CD8-positive, alpha-beta T cell (primary cell): ENCODE measurements at places on chromosomes 16 and 17. TPM values are rescaled to one million over a fixed set of nuclear protein-coding genes. Genes with fewer than 3 reads are reported as not detected.

- no peak for DNase-seq
Observed at GRCh38 chr16:20016234-20016633, 57.5 kb downstream of the GPR139 start.

DNA sequence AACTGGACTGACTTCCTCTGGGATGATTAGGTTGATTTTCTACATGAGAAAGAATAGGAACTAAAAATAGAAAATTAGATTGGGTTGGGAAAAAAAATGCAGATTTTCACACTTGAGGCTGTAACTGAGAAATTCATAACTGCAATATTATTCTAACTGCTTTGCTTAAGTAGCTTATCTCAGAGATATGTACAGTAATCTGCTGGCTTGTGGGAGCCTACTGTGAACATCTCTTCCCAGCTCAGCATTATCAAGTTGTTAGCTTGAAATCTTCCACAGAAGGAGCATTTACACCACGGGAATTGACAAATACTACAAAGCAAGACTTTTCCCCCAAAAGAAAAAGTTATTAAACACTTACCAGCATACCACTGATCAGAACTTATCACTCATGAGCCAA lies 58.9 kb downstream of the CNTNAP4 start:
- no peak for DNase-seq

CIAPIN1 gene
- 28.6 TPM for total RNA-seq

PRAC1 gene
- total RNA-seq, result not detected

CEP95 gene
- total RNA-seq, result 248 TPM

- no peak for DNase-seq
Observed at GRCh38 chr16:13099822-13100221, 198.4 kb downstream of the SHISA9 start.

DNA sequence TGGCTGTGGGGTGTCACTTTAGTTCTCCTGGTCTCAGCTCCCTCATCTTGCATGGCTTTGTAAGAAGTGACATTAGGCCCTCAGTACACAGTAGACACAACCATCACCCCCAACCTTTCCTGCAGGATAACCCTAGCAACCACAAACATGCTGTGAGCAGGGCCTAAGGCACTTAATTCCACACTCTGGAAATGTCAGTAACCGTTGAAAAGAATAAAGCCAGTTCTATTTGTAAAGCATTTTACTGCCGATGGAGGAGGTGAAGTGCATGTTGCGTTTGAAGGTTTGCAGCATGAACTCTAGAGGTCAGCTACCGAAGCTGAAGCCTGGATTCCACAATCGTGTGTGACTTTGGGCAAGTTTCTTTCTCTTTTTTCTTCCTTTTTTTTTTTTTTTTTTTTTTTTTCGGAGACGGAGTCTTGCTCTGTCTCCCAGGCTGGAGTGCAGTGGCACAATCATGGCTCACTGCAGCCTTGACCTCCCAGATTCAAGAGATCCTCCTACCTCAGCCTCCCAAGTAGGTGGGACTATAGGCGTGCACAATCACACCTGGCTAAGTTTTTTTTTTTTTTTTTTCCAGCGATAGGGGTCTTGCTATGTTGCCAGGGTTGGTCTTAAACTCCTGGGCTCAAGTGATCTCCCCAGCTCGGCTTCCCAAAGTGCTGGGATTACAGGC lies 26.1 kb upstream of the TOB1 start:
- DNase-seq, result no peak

DNA sequence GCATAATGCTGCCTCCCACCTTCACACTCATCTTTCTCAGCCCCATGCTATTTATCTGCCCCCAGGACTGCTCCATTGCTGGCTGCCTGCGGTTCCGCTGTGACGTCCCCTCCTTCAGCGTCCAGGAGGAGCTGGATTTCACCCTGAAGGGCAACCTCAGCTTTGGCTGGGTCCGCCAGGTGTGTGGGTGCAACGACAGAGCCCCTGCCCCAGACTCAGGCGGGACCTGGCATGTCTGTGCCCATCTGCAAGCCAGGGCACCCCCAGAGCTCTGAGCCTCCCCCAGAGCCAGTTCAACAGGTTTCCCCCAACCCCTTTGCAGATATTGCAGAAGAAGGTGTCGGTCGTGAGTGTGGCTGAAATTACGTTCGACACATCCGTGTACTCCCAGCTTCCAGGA lies 12.9 kb upstream of the ITGAD start:
- DNase-seq, result no peak

DNA sequence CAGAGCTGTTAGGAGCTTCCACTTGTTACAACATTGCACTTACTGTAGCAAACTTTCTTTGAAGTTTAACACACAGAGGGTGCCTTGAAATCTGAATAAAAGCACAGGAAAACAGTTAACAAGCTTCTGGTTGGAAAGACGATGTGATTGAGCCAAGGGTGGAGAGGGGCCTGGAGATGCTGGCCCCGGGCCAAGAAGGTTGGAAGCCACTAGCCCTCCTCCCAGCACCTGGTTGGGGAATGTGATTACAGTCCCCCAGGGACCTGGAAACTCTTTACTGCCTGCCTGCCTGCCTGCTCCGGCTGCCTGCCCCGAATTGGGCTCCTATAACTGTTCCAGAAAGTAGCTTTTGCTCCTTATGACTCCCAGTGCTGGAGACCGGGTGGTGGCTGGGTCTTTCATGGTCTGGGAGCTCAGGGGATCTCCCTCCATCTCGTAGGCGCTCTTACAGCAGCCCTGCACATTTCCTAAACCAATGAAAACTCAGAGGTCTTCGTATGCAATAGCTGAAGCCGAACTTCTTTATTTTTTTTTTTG lies 48.0 kb upstream of the ZFHX3 start:
- DNase-seq, result no peak

- no peak for DNase-seq
Observed at GRCh38 chr17:11005940-11006339, 168.1 kb upstream of the PIRT start.

NECAB2 gene
- total RNA-seq, result not detected

DNA sequence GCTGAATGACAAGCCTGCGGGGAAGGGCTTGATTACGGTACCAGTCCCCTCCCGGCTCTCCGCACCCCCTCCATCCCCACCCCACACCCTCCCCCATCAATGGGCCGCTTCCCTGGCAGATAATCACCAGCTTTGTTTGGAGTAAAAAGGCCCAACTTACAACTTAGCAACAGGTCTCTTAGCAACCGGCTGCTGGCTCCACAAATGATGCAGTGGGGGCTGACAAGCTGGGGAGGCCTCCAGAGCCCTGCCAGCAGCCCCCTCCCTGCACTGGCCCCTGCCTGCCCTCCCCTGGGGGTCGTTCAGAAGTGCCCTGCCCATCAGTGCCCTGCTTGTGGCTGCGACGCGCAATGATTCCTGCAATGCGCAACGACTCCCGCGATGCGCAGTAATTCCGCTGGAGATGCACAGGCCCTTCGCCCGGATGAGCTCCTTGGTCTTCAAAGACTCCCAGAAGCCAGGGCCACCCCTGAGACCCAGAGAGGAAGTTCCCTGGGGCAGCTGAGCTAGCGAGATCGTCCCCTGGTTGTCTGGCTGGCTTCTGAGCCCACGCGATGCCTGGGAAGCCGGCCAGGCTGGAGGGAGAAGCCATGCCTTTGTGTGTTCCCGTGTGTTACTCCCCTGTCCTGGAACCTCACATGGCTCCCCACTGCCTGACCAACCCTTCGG lies 23.3 kb downstream of the CPNE2 start:
- no peak for DNase-seq

GRCh38 chr16:86597126-86597879 lies 19.0 kb downstream of the FOXL1 start:
- no peak for DNase-seq

DNA sequence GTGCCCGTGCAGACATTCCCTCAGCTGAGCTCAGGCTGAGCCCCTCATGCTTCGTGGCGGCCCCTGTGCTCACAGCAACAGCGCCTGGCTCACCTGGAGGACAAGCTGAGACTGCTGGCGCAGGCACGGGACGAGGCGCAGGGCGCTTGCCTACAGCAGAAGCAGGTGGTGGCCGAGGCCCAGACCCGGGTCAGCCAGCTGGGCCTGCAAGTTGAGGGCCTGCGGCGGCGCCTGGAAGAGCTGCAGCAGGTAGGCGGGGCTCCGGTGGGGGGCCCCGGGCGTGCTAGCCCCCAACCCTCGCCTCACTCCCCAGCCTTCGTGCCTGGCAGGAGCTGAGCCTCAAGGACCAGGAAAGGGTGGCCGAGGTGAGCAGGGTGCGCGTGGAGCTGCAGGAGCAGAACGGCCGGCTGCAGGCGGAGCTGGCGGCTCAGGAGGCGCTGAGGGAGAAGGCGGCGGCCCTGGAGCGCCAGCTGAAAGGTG lies 1.4 kb upstream of the RAC3 start:
- no peak for DNase-seq

GRAP gene
- 18.3 TPM for total RNA-seq

CALB2 gene
- total RNA-seq, result not detected

DNA sequence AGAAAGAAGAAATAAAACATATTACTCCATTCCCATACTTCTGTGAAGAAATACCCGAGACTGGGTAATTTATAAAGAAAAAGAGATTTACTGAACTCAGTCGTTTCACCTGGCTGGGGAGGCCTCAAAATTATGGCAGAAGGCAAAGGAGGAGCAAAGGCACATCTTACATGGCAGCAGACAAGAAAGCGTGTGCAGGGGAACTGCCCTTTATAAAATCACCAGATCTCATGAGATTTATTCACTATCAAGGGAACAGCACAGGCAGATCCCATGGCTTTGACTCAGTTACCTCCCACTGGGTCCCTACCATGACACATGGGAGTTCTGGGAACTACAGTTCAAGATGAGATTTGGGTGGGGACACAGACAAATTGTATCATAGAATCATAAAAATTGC lies 365.4 kb downstream of the WWOX start:
- DNase-seq, result no peak

DNA sequence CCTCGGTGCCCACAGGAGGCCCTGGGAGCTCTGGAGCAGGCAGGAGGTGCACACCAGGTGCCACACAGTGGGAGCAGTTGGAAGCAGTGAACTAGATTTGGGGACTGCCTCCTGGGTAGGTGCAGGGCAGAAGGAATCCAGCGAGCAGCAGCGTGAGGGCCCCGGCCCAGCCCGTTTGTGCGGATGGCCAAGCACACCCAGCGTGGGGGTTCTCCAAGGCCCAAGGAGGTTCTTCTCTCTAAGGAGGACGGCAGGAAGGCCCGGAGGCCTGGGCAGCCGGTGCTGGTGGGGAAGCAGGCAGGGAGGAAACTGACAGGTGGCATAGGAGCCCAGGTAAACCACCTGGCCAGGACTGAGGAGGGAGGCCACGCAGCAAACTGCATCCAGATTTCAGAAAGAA lies 17.0 kb downstream of the SOX8 start:
- DNase-seq, result no peak

DNA sequence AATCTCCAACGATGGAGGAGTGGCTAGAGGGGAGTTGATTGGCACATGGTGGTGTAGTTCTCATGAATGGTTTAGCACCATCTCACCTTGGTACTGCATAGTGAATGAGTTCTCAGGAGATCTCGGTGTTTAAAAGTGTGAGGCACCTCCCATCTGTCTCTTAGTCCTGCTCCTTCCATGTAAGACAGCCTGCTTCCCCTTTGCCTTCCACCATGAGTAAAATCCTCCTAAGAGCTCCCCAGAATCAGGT lies 428.8 kb upstream of the MAF start:
- no peak for DNase-seq
